Myocyte (in vitro differentiated cells): ENCODE measurements at places on chromosomes 1 and 21.

DNA sequence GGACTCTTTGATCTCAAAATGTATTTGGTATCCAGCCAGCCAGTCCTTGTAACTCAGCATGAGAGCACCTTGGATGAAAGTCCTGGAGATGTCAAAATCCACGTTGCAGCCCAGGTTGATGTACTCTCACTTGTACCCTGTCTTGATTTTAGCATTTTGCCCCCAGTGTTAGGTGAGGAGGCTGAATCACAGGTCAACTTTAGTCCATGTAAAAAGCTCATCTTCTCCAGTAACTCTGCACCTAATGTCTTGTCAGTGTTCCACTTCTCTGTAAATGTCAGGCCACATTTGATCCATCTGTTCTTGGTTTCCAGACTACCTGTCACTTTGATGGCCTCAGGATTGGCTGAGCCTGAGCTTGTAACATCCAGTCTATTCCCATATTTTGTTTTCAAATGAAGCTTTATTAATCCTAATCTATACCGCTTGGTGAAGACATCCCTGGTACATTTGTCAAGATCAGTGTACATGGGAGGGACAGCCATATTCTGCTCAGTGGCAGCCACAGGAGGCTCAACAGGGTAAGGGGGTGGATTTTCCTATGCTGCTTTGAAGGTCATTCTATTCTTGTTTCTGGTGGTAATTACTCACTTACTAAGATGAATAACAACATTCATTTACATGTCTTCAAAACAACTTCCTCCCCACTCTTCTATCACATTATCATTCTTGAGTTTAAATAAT lies 24.1 kb upstream of the FCRL3 start:
- no peak for DNase-seq

- DNase-seq = no peak
Observed at GRCh38 chr1:37601441-37601840, 5.7 kb upstream of the GNL2 start.

DNA sequence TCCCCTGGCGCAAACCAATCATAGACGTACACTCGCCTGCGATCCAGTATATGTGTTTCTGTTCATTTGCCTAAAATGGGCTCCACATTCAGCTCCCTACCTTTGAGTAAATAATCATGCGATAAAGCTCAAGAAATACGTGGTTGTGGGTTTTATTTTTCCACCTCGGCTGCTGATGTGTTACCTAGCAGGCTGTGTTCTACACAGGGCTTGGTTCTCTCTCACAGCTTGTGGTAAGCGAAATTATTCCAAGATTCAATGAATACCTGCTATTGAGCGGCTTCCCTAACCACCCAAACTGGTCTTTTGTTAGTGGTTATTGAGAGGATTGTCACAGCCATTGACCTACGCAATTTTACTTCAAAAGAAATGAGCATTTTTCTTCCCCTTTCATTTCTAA lies 180.2 kb downstream of the PBX1 start:
- DNase-seq = no peak

GRCh38 chr1:168939110-168939946 lies 167.2 kb upstream of the ATP1B1 start:
- no peak for DNase-seq

- DNase-seq = peak; percentile 51
Observed at GRCh38 chr1:12012560-12013316, 6.6 kb upstream of the MIIP start.

DNA sequence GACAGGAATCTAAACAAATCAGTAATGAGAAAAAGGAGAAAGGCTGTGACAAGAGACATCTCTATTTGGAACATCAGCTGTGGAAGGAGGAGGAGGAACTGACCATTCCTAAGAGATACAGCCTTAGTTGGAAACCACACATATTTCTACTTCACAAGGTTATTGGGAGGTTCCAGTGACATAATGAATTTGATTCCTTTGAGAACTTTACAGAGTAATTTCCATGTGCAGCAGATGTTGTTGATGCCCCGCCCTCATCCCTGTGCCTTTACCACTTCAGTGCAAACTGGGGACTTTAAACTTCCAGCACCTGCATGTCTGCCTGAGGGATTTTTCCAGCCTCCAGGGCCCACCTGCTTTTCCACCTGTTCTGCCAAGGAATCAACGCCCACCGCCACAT lies 9.3 kb upstream of the ST6GALNAC5 start:
- DNase-seq = no peak

- no peak for DNase-seq
Observed at GRCh38 chr21:31754708-31754960, 22.7 kb upstream of the SCAF4 start.

DNA sequence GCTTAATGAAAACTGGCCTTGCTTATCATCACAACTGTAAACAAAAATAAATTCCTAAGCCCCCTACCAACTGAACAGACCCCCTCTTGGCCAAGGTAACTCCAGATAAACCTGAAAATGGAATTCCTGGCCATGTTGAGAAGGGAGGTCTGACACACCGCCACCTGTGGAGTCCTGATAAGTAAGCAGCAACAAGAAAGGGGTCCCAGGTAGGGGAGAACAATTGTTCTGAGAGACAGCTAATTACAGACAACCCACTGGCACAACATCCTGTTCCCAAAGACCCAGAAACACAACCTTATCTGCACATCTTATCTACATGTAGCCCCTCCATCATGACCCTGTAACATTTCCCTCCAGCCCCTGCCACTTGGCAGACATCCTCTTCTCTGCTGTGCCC lies 91.2 kb upstream of the TNR start:
- DNase-seq = no peak

DNA sequence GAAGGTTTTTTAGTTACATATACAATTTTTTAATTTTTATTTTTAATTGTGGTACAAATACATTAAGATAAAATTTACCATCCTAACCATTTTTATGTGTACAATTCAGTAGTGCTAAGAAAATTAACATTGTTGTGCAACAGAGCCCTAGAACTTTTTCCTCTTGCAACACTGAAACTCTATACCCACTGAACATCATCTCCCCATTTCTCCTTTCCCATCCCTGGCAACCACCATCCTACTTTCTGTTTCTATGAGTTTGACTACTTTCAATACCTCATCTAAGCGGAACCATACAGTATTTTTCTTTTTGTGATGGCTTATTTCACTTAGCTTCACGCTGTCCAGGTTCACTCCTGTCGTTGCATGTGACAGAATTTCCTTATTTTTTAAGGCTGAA lies 54.1 kb downstream of the PALMD start:
- DNase-seq = no peak

DNA sequence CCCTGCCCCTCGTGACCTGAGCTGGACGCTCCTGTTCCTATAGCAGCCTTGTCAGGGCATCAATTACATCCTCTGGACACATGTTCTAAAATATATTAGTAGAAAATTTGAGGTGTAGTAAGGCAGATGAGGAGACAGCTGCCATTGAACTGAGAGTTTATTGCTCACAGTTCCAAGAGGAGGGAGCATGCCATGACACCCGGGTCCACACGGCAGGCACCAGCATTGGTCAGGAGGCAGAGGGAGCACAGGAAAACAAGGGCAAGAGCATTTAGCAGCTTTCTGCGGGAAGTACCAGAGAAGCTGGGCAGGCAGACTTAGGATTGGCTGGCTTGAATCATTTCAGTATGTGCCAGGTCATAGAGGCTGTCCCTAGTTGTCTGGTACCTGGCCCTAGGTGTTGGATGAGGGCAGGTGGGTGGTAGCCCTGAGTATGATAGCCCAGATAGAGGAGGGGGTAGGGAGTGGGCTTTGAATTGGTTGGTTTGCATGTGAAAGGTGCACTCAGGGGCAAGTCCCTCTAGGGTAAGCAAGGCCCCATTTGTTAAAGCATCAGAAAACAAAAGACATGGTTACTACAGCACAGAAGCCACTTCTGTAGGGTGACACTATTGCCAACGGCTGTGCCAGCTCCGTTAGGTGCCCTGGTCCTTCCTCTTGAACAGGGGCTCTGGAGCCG lies 223.6 kb upstream of the RAB4A start:
- DNase-seq = no peak

GRCh38 chr1:19405761-19406487 lies 79.4 kb downstream of the CAPZB start:
- DNase-seq = no peak

GRCh38 chr21:45549626-45550463 lies 7.6 kb upstream of the SLC19A1 start:
- DNase-seq = no peak

GRCh38 chr1:59498640-59499039 lies 201.7 kb downstream of the FGGY start:
- peak; percentile 82 for DNase-seq

DNA sequence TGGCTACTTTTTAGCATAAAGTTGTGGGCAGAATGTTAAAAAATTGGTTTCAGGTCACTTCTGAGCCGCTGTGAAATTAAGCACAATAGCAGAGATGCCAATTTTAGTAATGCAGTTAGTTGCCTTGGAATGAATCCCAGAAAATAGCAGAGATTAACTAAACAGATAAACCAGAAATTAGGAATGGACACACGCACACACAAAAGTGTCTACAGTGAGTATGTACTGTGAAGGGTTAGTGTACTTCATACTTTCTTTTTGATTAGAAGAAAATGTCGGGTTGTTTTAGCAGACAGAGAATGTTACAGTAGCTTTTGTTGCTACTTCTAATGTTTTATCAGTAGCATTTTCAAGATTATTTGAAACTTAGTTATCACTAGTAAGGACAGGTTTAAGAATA lies 106.7 kb downstream of the LEPR start:
- no peak for DNase-seq

- no peak for DNase-seq
Observed at GRCh38 chr1:35350872-35351271, 82.4 kb downstream of the ZMYM4 start.

GRCh38 chr1:169022648-169023047 lies 83.8 kb upstream of the ATP1B1 start:
- DNase-seq = no peak

DNA sequence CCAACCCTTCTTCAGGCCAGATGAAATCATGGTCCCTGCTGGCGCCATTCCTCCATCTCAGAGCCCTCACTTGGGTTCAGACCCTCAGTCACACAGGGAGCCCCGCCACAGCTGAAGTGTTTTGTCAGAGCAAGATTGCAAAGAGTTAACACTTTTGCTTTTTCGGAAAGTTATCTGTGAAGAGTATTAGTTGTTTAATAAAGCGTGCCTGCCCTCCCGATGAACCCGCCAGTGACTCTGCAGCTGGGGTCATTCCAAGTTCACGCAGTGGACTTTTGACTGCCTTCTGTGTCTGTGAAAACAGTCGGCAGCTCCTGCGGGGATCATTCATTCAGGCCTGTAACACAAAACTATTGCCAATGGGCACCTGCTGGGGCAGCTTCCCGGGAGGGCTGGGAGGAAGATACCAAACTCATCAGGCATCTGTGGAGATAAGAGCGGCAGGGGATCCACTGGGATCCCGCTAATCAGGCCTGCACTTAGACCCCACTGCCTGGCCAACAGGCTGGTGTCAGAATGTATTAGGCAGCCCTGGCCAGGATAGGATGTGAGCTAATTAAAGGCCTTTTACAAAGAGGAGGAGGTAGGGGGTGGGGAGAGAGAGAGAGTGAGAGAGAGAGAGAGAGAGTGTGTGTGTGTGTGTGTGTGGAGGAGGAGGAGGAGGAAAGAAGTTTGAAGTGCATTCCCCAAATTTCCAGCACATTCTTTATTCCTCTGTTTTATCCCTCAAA lies 184.5 kb downstream of the DHRS3 start:
- peak; percentile 72 for DNase-seq

DNA sequence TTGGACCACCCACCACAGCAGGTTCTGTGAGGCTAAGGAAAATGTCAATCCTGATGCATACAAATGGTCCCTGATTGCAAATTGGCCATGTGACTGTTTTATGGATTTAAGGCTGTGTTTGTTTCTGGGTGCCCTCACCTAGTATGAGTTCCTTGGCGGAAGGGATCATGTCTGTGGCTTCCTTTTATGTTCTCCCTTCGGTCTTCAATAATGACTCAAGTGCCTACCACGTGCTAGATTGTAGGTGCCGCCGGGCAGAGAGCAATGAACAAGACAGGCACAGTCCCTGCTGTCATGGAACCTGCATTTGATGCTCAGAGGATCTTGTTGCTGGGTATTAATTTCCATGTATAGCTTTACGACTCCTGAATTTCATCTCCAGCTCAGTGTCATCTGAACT lies 9.8 kb upstream of the VWA5B1 start:
- DNase-seq = no peak

DNA sequence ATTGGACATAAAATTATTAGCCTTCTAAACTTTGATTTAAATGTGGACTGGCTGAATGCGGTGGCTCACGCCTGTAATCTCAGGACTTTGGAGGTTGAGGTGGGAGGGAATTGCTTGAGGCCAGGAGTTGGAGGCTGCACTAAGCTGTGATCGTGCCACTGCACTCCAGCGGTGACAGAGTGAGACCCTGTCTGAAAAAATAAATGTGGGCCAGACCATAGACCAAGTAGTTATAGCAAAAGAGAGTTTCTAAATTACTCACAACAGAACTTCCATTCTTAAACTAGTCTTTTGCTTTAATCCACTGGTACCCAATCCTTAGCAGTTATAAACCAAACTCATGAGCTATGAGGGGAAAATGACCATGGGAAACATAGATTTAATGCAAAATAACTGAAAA lies 35.2 kb downstream of the RAP1A start:
- no peak for DNase-seq
